Stimulated activated CD4-positive, alpha-beta T cell treated with anti-CD3 and anti-CD28 coated beads, Interleukin-2, amount 100 ng/mL, for 48 hours (primary cell): ENCODE measurements at places on chromosomes 3 and 15.

GRCh38 chr3:154615471-154615870 is 185.5 kb upstream of the GPR149 start:
- no peak for DNase-seq

DNA sequence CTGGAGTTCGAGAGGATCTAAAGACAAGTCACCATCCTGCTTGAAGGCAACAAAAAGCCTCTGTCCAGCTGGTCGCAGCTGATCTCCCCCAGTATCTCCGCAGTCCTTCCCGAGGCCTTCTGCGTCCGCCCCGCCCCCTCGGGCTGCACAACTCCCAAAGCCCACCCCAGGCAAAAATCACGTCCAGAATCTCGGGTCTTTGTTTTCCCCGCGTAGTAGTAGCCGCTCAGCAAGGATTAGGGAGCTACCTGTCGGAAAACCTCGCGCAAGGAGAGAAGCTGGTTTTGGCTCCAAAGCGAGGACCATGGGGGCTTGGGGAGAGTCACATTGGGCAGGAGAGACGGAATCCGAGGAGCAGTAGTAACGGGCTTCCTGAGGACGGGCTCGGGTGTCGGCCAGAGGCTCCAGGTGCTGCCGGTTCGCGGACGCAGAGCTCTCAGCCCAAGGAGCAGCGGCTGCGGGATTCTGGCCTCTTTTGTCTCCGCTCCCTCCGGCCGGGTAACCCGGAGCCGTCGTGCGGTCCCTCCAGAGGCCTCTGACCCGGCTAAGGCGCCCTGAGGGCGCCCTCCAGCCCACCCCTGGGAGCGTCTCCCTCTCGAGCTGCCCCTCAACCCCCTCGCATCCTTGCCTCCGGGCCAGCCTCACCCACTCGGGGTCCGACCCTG is 401 bp downstream of the ZSCAN29 start:
- peak; percentile 6 for DNase-seq

DNA sequence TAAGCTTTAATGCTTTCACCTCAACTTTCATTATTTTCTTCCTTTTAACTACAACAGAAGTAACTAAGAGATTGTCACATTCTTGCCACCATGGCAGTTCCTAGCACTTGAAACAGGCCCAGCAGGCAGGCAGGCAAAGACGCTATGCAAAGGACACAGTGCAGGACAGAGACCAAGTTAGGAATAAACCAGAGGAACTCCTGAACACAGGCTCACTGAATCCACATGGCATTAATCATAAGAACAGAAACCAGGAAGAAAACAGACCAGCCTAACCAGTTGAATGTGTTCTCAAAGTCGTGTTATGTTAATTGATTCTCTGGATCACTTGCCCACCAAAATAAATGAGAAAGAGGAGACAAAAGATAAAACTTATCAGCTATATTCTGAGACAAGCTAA is 397.6 kb downstream of the TBL1XR1 start:
- DNase-seq: no peak

DNA sequence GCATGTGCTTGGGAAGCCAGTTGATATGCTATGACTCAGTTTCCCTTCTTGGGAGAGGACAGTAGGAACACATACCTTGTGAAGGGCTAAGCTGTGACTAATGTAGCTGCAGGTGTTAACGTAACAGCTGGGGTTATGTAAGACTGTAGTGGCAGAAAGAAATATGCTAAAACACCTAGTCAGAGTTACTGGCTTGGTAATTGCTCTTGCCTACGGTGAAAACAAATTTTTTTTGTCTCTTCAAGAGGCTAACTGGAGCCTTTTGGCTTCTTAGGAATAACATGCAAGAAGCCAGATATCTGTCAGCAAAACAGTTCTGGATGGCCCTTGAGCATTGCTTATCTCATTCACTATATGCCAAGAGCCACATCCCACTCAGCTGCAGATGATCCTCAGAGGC is 1.4 kb downstream of the MAPKBP1 start:
- DNase-seq: no peak

GRCh38 chr3:74691946-74692345 is 77.5 kb upstream of the CNTN3 start:
- DNase-seq: no peak

GRCh38 chr3:71702131-71703024 is 22.8 kb downstream of the EIF4E3 start:
- DNase-seq: no peak

GRCh38 chr3:132456571-132456970 is 39.3 kb downstream of the DNAJC13 start:
- no peak for DNase-seq

DNA sequence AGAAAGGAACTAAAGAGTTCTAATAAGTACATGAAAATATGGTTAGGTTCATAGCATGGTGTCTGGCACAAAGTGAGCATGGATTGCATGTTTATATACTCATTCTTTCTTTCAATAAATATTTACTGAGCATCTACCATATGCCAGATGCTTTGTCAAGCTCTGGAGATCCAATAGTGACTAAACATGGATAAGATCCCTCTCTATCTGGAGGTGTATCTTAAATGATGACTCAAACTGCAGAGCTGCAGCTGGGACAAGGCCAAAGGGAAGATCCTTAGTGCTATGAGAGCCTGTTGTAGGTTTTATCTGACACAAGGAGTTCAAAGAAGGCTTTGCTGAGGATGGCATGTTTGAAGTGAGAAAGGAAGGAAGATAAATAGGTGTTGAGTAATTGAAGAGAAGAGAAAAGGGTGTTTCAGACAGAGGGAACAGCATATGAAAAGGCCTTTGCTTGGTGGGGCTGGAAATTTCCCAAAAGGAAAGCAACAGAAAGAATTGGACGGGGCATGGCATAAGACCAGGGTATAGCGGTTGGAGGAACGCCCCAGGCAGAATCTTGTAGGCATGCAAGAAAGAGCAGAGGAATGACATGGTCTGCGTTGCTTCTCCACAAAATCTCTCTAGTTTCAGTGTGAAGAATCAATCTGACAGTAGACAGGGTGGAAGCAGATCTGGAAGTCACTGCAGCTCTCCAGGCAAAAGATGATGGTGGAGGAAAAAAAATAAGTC is 239.9 kb upstream of the LRTM1 start:
- no peak for DNase-seq

- DNase-seq: no peak
These were observed 244.7 kb upstream of the TBL1XR1 start for GRCh38 chr3:177441813-177442646.

GRCh38 chr3:13167829-13168228 is 94.6 kb upstream of the IQSEC1 start:
- no peak for DNase-seq

DNA sequence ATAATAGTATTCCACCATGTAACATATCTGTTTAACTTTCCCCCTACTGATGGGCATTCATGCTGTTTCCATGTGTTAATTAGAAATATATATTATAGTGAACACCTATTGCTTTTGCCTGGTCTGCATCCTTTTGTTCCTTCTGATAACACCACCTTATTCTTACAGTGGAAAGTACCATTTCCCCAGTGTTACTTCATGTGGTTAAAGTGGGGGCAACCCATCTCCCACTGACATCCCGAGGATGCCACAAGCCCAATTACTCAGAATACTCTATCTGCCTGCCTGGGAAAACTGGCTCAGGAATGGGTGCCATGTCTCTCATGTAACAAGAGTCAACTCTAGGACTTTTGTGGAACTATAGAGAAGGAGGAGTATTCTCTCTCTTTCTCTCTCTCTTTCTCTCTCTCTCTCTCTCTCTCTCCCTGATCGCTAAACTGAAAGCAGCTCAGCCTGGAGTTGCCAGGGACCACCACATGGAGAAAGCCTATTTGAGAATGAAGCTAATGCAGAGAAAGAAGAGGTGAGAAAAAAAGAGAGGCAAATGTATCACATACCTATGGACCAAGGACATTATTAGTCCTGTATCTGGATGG is 66.4 kb upstream of the PPIB start:
- DNase-seq: no peak

DNA sequence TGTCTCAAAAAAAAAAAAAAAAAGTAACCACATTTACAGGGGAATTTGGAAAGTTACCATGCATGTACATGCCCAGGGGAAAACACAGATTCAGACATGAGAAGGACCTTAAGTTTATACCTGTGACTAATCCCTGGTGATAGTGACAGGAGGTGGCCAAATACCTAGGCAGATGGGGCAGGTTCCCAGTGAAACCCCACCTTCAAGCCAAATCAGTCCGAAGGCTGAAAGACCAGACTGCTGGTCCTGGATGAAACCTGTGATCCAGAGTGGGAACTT is 15.8 kb downstream of the SPCS1 start:
- no peak for DNase-seq

DNA sequence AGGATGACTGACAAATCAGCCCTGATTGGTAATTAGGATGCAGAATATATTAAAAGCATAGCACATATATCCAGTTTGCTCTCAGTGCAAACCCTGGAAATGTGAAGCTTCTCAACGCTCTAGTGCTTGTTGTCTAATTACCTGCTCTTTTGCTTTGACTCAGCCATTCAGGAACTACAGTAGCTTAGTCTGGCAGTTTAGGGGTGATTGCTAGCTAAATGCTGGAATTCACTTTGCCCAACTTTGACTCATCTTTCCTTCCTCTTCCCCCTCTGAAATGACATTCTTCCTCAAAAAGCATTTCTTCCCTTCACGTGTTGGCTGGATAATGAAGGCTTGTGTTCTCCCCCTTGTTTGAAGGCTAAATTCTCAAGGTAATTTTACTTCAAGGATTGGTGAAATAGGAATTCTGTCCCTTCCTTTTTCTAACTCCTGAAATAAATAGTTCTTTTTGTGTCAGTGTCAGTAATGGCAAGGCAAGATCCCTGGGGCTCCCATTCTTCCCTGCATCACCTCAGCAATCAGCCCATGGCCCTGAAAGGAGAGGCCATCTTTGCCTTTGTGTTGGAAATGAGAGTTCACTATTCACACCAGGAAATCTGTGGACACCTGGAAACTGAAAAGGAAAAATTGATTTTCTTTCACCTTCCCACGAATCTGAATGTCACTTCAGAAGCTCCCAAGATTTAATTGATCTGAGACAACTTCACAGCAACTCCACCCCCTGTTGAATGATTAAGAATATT is 103.6 kb downstream of the ECT2 start:
- no peak for DNase-seq

DNA sequence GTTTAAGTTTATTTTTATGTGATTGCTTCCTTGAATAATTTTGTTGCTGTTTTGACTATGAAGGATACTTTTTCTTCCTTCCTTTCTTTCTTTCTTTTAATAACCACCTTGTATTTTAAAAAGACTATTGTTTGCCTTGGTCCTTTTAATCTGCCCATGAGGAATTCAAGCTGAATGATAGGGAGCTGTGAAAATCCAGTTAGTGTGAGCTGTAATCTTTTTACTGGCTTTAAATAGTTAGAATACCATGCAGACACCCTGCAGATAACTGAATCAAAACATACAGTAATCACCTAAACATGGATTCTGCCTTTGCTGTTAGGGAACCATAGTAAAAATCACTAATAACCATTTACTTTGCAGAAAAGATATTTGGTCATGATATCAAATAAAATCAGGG is 110.7 kb downstream of the RSRC1 start:
- no peak for DNase-seq

GRCh38 chr3:37301980-37302708 is 127.8 kb upstream of the LRRFIP2 start:
- no peak for DNase-seq

- DNase-seq: no peak
These were observed 61.8 kb upstream of the ATP13A3 start for GRCh38 chr3:194548346-194549321.

- DNase-seq: peak; percentile 64
These were observed 202.5 kb upstream of the TLE3 start for GRCh38 chr15:70299931-70300869.

DNA sequence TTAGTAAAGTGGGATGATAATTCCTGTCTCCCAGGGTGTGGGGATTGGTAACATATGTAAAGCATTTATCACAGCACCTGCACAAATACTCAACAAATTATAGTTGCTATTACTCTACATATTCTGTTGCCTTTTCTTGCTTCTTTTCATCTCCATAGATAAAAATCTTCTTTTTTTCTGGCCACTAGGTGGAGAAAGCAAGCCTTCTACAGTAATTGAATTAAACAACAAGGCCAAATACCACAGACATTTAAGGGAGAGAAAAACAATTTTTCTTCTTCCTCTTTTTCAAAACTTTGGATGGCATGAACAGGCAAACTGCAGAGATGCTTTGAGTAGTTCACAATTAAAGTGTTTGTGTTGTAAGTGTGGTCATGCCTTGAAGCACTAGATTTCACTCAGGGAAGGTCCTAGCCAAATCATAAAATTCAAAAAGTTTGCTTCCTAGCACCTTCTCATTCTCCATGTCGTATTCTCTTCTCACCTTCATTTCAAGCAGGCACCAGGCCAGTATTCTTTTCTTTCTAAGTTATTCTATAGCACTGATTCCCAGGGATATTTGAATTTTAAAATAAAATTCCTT is 493.4 kb upstream of the TGFBR2 start:
- no peak for DNase-seq

GRCh38 chr3:138332472-138333073 is 2.9 kb upstream of the NME9 start:
- no peak for DNase-seq

DNA sequence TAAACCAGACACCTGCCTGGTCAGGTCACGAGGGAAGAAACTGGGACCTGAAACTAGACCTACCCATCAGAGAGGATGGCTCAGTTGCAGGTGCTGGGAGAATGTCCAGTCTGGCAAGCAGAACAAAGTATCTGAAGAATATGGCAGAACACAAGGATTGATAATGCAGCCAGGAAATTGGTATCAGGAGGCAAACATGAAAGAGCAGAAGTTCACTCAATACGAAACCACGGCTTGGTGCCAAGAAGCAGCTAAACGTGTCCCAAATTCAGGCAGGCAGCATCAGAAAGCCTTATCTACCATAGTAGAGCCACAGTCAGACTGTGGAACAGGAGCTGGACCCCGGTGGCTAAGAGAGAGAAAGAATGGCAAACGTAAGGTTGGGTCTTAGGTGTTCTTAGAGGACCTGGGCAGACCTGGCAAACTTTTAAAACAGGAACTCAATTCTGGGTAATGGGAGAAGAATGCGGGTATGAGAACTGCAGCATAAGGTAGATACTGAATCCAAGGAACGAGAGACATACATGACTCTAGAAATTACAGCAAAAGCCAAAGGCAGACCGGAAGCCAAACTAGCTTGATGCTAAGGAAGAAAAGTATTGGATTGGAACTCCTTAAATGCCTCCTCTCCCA is 169.0 kb upstream of the NECTIN3 start:
- DNase-seq: no peak

DNA sequence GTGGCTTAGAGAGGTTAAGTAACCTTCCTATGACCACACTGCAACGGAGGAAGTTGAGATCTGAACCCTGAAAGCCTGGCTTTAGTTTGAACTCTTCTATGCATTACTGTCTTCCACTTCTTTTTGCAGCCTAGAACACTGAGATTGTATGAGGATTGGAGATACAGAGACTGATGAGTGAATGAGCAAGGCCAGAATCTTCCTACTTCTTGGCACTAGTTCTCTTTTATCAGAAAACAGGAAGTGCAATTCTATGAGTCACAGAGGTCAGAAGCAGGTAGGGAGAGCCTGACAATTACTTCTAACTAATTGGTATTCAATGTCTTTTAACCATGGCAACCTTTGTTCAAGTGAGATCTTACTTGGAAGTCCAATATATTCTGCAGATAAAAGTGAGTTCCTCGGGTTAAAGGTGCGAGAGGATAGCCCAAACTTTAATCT is 219.0 kb downstream of the SHQ1 start:
- DNase-seq: no peak
